ENCODE measurements at places on chromosomes 1 and 21.

DNA sequence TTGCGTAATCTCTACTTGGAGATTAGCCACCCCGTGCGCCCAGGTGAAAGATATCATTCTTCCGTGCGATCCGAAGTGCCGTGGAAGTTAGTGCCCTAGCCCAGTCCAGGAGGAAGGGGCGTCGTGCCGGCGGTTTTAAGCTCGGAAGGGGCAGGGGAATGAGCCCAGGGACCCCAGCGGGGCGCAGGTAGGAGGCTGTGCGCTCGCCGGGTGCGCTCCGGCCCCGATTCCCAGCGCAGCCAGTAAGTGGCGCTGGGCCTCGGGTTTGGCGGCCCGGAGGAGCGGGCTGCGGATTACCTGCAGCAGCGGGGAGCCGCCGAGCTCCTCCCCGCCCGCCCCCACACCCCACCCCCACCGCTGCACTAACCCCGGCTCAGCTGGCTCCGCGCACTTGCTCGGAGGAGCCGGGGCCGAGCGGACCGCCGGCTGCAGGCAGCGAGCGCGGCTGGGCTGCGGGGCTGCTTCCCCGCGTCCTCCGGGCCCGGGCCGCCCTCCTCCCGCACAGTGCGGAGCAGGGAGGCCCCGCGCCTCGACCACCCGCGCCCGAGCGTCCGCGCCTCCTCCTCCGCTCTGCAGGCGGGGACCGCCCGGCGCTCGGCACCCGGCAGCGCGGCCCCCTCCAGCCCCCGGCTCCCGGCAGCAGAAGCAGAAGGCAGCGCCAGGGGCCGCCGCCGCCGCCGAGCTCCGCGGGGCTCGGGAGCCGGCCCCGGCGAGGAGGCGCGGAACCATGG lies at the start of gene RYR2:
RYR2 (plus strand) TSS at position 390 of the 731 bp plus-strand sequence; CDS start at position 728, 338 bp downstream.
- no peak for DNase-seq

GRCh38 chr1:37890378-37891014 lies 31.1 kb upstream of the MTF1 start:
- no peak for DNase-seq

DNA sequence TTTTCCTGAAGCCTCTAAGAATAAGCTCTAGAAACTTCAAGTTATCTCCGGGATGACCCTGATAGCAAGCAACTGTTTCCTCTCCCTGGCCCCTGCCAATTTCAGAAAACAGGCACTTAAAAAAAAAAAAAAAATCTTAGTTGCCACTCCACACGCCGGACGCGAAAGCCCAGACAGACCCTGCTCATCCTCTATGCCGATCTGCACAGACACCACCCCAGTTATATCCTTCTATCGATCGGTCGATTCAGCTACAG lies 1.7 kb downstream of the ANP32E start:
- no peak for DNase-seq

- DNase-seq, result no peak
These were observed 376.3 kb upstream of the CAMK1G start for GRCh38 chr1:209207126-209207700.

DNA sequence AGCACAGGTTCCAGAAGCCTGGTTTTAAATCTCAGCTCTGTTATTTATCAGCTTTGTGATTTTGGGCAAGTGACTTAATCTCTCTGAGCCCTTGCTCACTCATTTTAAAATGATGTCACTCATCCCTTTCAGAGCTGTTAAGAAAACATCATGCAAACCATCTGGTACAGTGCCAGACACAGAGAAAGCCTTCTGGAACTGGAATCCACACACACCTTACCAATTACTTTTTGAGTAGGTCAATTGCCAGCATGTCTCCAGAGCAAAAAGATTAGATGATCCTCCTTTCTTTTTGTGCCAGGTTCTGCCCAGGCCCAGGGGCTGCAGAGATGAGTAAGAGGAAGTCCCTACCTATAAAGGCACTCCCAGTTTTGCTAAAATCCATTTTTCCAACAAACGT lies 61.3 kb downstream of the ROR1 start:
- no peak for DNase-seq

DNA sequence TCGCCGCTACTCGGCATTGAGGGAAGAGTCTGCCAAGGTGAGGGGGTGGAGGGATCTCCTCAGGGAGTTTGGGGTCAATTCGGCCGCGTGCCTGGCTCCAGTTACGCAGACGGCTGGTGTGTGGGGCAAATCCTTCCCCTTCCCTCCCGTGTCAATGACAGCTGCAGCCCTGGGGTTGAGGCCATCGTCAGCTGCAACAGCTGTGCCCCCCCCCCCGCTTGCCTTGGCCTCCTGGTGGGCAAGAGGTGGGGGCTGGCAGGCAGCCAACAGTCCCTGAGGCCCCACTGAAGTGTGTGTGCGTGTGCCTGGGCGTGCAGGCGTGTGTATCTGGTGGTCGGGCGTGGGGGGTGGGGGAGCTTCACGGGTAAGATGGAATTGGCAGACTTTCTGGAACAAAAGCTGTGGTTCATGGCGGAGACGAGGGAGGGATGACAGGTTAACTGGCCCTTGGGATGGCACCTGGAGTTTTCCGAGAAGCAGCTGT lies 25.6 kb downstream of the PPFIA4 start:
- DNase-seq, result no peak
